ENCODE measurements at places on chromosomes 16 and 17.

- peak; percentile 27 for DNase-seq
Observed at GRCh38 chr16:57889111-57889510, 81.8 kb downstream of the CNGB1 start.

DNA sequence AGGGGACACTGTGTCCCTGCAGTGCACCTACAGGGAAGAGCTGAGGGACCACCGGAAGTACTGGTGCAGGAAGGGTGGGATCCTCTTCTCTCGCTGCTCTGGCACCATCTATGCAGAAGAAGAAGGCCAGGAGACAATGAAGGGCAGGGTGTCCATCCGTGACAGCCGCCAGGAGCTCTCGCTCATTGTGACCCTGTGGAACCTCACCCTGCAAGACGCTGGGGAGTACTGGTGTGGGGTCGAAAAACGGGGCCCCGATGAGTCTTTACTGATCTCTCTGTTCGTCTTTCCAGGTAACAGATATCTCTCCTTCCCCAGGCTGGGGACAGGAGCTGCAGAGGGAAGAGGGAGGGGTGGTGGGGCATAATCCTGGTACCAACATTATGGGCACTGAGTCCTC lies 1.6 kb downstream of the CD300LG start:
- DNase-seq: no peak

- no peak for DNase-seq
Observed at GRCh38 chr16:23448392-23448791, 4.6 kb downstream of the COG7 start.

DNA sequence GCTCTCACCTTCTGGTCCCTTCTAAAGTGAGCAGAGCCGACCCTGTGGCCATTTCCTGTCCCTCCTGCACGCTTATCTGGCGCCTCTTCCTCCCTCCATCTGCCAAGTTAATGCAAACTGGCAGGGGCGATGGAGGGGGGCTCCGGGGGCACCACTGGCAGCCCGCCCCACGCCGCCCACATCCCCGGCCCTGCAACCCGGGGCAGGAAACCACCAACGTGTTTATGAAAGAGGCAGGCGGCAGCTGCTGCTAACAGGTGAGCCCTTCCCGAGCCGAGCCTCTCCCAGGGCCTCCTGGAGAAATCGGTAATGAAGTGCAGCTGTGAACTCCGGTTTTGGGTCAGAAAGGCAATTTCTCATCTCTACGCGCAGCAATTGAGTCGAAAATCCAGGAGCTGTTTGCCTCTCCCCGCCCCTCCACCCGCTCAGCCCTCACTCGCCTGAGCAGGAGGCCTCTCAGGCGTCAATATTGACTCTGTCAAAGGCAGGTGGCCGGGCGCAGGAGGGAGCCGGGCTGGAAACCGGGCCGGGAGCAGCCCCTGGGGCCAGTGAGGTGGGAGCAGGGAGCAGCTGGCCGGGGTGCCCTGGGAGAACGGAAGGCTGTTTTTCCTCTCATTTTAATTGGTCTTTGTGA lies 164.4 kb upstream of the GSE1 start:
- no peak for DNase-seq

DNA sequence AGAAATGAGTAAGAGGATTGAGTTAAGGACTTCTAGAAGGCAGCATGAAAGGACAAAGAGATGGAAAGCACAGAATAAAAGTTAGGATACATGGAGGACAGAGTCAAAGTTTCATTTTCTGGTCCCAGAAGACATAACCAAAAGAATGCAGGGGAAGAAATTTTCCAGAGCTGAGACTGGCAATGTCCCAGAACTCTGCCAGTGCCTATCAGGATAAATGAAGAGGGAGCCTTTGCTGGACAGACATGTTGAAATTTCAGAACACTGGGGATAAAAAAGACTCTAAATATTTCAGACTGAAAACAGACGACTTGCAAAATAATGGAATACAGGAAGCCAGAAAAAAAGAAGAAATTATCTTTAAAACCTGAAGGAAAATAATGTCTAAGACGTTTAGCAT lies 55.7 kb downstream of the NT5M start:
- no peak for DNase-seq

GRCh38 chr16:81350306-81350615 lies 35.5 kb downstream of the GAN start:
- DNase-seq: peak; percentile 3

GRCh38 chr17:48192321-48192731 lies 84.8 kb downstream of the SNX11 start:
- no peak for DNase-seq

GRCh38 chr17:7237266-7237760 lies 1.9 kb downstream of the PHF23 start:
- no peak for DNase-seq

- DNase-seq: no peak
Observed at GRCh38 chr16:12344577-12345343, 368.2 kb downstream of the SNX29 start.

GRCh38 chr16:88466175-88466862 lies 13.2 kb downstream of the ZFPM1 start:
- no peak for DNase-seq

- DNase-seq: no peak
Observed at GRCh38 chr17:333626-334396, 18.8 kb downstream of the RPH3AL start.

DNA sequence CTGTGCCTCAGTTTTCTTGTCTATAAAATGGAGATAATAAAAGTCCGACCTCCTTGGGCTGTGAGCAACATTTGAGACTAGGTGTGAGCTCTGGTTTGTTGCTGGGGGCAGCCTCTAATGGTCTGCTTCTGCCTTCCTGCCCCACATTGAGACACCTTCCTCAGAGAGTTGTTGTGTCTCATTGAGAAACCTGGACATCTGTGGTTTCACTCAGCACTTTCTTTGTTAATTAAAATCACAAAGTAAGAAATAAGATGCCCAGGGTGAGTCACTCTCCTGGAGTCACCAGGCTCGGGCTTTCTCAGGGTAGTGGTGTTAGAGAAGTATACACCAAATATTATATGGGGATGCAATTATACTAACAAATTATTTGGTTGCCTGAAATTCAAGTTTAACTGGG lies 389.2 kb upstream of the SALL1 start:
- DNase-seq: no peak

DNA sequence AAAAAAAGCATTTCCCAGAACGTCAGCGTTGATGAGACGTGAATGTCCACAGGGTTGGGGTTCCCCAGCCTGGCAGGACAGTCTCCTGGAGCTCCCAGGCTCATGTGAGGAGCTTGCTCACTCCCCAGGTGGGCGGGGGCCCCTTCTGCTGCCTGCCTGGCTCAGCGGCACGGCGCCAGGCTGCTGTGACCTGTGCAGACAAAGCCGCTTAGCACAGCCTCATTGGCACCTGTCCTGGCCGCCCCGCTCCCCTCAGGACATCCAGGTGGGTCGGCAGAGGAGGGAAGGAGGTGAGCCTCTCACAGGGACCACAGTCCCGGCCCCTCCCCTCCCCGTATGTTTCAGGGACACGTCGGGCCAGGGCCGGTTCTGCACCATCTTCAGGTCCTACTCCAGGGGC lies 12.9 kb upstream of the WFIKKN1 start:
- no peak for DNase-seq

- peak; percentile 34 for DNase-seq
Observed at GRCh38 chr16:19691161-19691711, 26.8 kb downstream of the KNOP1 start.

DNA sequence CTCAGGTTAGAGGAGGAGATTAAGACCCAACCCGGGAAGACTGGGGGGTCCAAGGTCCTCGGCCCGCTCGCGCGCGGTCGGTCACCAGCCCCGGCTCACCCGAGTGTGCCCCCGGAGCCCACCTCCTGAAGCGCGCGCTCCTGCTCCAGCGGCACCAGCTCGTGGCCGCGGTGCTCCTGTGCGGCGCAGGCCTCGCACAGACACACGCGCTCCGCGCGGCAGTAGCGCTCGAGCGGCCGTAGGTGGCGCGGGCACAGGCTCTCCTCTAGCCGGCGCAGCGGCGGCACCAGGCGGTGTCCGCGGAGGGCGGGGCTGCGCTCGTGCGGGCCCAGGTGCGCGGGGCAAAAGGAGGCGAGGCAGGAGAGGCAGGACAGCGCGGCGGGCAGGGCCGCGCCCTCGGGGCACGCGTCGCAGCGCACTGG lies 618 bp downstream of the TRIM47 start:
- DNase-seq: peak; percentile 70

DNA sequence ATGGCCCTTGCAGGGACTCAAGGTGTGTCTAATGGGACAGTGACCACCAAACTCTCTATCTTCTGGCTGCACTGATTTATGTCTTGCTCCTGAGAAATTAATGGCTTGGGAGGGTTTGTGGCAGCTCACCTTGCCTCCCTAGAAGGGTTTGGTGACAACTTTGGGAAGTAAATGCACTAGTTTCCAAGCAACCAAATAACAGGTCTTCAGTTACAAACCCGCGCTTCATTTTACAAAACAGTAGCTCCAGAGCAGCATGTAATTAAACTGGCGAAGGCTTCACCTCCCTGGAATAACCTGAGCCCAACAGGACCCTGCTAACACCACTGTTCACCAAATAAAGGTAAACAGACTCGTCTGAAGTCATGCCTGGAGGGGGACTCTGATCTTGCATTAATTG lies 318.3 kb downstream of the SLC39A11 start:
- no peak for DNase-seq

DNA sequence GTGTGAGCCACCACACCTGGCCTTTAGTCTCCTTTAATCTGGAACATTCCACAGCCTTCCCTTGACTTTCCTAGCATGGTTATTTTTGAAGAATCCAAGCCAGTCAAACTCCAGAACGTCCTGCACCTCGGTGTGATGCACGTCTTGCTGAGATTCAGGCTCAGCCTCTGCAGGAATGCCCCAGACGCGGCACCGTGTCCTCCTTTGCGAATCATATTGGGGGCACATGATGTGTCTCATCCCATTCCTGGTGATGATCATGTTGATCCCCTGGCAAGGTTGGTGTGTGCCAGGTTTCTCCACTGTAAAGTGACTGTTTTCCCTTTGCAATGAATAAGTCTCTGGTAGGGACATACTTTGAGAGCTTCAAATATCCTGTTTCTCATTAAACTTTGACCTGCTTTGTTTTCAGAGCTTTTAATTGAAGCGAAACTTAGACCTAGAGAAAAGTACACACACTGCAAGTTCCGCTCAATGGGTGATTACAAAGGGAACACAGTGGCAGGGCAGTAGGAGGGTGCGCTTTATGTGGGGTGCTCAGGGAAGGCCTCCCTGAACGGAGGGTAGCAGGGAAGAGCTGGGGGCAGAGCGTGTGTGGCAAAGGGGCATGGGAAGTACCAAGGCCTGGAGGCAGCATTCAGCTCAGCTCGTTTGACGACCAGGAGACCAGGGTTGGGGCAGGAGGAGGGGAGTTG lies 9.6 kb upstream of the ATP2C2 start:
- no peak for DNase-seq

GRCh38 chr17:35129973-35130351 lies 8.5 kb downstream of the FNDC8 start:
- no peak for DNase-seq

- DNase-seq: no peak
Observed at GRCh38 chr17:2749058-2749783, at the start of gene CCDC92B. Gene CCDC92B, minus strand, starts transcription at chr17:2749652. Its CDS starts 14,507 bp downstream, at chr17:2735145.

DNA sequence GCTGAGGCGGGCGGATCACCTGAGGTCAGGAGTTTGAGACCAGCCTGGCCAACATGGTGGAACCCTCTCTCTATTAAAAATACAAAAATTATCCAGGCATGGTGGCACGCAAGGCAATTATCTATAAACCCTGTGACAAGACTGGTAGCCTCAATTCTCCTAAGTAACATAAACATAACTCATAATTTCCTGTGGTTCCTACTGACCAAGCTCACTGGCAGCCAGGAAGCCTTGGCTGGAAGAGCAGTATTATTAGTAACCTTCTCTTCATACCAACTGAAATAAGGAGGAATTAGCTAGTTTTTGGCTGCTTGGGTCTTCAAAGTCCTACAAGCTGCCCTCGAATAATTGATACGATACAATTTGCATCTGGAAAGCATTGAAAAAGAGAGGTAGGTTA lies 31.6 kb upstream of the LRRC37A3 start:
- no peak for DNase-seq

DNA sequence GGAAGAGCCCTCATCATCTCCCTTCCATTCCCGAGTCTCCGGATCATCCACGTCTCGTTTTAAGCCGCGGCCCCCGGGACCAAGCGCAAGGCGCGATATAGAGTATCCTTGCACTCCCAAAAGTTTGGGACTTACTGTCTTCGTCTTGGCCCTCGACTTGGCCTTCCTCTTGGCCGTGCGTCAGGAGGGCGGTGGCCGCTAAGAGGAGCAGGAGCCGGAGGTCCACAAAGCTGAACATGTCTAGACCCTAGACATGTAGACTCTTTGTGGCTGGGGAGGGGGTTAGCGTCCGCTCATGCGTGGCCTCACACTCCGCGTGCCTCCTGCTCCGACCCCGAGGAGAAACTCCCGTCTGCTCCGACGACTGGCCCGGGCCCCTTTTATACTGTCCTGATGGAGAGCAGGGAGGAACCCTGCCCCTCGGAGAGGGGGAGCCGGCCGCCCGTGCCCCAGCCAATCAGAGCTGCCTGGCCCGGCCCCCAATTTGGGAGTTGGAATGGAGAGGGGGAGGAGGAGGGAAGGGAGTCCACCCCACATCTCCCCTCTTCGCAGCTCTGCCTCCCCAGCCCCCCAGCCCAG lies at the start of gene COL1A1:
Gene COL1A1 (minus strand): TSS at position 356 of the 579 bp plus-strand sequence. CDS start 118 bp downstream, at position 238.
- DNase-seq: no peak

GRCh38 chr17:11330826-11331225 lies 89.8 kb downstream of the SHISA6 start:
- no peak for DNase-seq

GRCh38 chr16:89393738-89394406 lies 96.5 kb downstream of the ANKRD11 start:
- DNase-seq: no peak

GRCh38 chr17:67050066-67050465 lies 5.7 kb downstream of the CACNG1 start:
- no peak for DNase-seq

GRCh38 chr17:17679748-17680147 lies 1.5 kb upstream of the RAI1 start:
- no peak for DNase-seq

DNA sequence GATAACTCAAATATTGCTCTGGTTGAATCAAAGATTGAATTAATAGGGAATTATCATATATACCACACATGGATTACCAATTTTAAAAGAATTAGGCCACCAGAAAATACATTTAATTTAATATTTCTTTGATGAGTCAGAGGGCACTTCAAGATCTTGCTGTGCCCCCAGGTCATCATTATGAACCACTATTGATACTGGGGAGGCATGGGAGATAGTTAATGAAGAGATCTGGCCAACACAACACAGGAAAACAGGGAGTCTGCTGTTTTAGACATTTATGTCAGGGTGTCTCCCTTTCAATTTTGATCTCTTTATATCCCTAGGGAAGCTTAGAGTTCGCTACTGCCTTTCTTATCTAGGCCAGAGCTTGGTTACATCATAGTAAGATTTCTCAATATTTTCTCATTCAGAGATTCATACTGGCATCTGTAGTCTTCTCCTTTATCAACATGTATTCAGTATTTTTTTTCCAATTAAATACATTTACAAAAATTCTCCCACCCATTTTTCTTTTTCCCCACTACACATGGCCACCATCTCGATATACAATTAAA lies 158.3 kb upstream of the ZFHX3 start:
- no peak for DNase-seq
